ENCODE measurements at places on chromosomes 3 and 15.

- DNase-seq = no peak
Observed at GRCh38 chr3:46902188-46902631, 24.7 kb downstream of the PTH1R start.

DNA sequence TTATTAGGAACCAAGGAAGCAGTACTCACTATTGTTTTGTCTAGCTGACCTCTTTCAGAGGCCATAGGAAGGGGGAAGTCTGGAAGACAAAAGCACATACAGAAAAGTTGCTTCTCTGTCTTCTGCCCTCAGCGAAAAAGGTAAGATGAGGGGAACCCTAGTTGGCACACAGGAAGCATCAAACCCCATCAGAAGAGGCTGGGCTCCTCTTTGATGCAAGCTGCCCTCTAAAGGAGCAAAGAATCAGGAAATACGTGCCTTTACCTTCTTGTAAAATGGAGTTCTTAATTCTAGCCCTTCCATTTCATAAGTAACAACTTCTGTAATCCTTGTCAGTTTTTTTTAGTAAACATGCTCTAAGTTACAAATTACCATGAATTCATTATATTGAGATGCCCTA is 12.5 kb downstream of the SPINK8 start:
- DNase-seq = no peak

DNA sequence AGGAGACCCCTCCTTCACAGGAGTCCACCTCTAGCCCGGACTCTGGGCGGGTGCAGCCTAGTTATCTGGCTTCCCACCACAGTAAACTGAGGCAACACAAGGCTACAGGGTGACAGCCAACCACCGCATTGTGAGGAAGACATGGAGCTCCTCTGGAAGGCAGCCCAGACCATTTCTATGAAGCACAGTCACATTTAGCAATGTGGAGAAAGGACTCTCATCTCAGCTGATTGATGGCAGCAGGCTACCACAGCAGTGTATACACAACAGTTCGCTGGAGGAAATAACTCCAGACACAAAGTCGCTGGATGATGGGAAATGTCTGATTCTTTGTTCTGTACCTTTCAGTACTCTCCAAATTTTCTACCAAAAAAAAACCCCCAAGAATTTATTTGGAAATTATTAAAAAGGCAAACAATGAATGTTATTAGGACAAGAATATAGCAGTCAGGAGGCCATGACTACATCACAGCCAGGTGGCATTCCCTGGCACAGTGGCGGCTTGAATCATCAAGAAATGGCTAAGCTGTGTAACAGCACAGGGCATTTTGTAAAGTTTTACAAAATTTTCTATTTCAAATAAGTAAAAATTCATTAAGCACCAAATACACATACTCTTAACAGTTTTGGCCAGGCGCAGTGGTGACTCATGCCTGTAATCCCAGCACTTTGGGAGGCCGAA is 40.1 kb downstream of the FAN1 start:
- DNase-seq = no peak

DNA sequence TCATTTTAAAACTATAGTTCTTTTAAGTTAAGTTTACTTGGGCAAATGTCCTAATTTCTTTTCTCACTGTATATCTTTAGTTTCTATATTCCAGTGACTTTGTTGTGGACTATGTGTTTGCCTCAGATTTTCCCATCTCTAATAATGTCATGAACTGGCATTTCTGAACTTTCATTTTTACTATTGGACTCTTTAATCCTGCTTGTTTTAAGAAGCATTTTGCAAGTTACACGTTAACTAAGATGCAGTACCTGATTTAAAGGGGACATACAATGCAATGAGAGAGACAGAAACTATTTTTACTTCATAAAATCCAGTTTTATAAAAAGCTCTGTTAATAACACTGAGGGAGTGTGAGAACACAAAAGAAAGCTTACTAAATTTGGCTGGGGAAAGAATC is 58.6 kb upstream of the PHLDB2 start:
- DNase-seq = no peak

DNA sequence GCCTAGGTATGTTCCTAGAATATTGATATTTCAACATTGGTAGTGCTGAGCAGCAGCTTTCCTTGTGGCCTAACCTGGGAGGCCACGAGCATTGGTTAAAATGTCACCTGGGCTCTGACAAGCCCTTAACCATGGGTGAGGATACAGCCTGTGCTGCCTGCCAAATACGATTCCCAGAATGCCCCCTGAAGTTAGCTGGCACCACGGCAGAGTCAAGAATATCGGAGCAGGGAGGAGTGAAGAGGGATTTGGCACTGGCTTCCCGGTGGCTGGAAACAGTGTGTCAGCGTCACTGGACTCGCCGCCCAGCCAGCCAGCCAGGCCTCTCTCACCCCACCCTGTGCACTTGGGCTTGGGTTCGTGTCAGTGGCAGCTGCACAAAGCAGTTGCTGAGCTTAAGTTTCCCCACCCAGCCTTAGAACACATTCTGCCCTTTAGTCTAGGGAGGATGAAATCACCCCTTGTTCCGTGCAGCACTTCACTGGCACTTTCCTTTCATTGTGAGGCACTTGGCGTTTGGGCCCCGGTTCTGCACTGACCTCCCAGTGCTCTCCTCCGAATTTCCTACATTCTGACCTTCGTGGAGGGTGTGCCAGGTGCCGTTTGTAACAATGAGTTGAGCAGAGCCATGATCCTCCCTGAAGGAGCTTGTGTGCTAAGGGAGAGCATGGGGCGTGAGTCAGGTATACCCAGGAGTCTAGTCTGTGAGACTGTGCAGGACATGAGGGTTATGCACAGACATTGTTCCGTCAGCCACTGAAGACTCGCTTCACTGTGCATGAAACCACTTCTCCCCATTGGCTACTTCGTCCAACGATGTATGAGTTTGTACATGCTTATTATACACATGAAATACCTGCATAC is 152.8 kb upstream of the BHLHE40 start:
- no peak for DNase-seq

GRCh38 chr3:190424108-190424477 is 25.6 kb downstream of the TMEM207 start:
- no peak for DNase-seq

Measured in stimulated activated CD4-positive, alpha-beta T cell treated with anti-CD3 and anti-CD28 coated beads, Interleukin-1b, Interleukin-23, amount 100 ng/mL, for 1 hour (primary cell).